ENCODE measurements at places on chromosomes 3 and 15.

DNA sequence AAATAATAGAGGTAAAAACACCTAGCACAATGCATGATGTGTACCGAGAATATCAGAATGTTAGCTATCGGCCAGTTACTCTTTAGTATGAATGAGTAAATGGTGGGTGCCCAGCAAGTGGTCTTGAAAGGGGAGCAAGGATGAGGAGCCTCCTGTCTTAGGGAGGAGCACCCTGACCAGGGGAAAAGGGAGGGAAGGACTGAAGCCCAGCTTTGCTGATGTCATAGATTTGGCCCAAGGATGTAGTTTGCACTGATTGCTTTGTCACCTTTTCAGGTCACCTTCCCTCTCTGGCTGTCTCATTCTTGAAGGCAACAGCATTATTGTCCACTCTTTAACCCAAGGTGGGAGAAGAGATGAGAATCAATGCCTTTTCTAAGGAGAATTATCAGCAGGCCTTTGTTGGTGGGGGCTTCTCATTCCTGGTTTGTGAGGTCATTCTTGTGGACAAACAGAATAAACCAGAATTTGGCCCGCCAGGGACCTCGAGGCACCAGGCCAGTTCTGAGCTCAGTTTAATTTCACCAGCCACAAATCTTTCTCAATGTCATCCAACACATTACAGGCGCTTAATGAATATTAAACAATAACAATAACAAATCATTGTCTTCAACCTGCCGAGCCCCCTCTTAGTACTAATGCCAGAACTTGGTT is 231.3 kb downstream of the VPS13C start:
- DNase-seq, result no peak

GRCh38 chr3:64238971-64239667 is 13.9 kb upstream of the PRICKLE2 start:
- DNase-seq, result no peak

DNA sequence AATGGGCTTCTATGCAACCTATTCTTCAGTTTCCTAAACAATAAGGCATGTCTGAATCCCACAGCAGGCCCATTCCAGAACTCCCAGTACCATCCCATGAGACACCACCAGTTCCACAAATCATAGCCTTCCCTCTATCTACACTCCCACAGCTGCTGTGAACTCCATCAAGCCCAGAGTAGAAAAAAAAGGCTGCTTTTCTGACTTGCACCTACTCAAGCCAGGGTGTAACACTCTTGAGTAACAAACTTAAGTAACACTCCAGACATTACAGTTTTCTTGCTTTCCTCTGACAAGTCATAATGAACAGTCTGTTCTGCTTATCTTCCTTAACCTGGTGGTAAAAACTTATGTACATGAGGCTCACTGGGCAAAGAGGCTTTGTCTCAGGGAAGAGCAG is 283.1 kb downstream of the NFKBIZ start:
- no peak for DNase-seq

GRCh38 chr15:42490671-42491538 is at the start of gene ZNF106:
TSS of gene ZNF106 (minus strand) at chr15:42491141. CDS start at chr15:42472289, 18,852 bp downstream.
- DNase-seq, result peak; percentile 95

- no peak for DNase-seq
These were observed 1.2 kb downstream of the CPA3 start for GRCh38 chr3:148866261-148866660.

GRCh38 chr3:129476586-129476985 is 36.6 kb downstream of the IFT122 start:
- no peak for DNase-seq

DNA sequence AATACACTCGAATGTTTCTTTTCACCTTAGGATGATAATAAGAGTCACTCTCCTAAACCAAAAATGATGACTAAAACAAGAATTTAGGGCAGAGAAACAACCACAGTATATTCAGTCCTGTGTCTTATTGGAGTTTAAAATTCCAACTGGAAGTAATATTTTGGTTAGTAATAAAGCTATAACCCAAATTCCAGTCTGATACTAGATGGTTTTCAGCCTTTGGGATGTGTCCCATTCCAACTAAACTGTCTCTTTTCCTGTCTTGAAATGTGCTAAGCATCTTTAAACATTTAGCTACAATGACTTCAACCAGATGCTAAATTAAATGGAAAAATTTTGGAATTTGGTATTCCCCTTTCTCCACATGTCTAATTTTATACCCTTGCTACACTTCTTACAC is 510.0 kb downstream of the ROBO1 start:
- no peak for DNase-seq

GRCh38 chr3:53193466-53194209 is 32.6 kb downstream of the PRKCD start:
- DNase-seq, result peak; percentile 28

- no peak for DNase-seq
These were observed 171.9 kb downstream of the CACNA2D3 start for GRCh38 chr3:54294214-54294613.

GRCh38 chr3:15499536-15499935 is 22.0 kb downstream of the COLQ start:
- DNase-seq, result no peak

GRCh38 chr15:69610277-69610676 is 157.7 kb downstream of the RPLP1 start:
- DNase-seq, result no peak

DNA sequence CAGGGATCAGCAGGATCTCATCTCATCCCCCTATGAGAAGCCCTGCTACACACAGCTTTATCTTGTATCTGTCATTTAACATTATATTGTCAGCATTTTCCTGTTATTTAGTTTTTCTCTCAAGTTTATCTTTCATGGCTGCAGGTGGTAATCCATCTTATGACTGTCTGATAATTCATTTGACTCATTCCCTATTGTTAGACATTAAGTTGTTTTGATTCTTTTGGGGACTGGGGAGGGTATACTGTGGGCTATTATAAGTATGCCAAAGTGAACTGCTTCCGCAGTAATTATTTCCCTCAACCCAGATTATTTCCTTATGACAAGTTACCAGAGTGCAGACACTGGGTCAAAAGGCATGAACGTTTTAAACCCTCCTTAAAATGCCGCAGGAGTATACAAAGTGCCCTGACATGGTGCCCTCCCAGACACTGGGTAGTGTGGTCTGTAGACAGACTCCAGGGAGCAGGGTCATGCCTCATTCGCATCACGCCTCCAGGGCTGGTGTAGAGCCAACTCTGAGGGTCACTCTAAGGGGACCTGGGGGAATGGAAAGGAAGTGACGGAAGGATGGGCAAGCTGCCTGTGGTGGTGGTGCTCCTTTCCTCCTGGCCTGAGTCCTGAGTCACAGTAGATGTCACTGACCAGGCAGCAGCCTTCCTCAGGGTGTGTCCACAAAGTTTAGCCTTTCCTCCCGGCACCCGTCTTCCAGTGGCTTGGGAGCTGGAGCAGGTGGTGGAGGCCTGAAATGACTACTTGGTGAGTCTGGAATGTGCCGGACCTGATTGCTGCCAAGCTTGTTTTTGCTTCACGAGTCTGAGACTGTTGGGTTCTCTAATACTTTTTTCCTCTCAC is 11.6 kb downstream of the GPR160 start:
- no peak for DNase-seq

DNA sequence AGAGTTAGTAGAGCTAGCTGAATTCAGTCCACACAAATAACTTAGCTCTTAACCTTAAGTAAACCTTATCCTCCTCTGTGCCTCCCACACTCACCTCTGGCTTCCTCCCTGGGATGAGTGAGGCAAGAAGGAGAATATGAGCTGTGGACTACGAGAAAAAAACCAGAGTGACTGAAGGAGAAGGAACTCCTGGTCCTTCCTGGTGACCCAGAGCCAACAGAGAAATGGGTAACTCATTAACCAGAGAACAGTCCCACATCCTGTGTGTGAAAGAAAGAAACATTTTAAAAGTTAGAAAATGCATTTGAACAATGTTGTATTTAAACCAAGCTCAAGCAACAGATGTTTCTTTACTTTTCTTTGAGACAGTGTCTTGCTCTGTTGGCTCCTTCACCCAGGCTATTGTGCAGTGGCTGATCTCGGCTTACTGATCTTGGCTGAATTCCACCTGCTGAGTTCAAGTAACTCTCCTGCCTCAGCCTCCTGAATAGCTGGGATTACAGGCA is 27.5 kb upstream of the FAM81A start:
- no peak for DNase-seq

- DNase-seq, result no peak
These were observed 85.3 kb downstream of the PCSK6 start for GRCh38 chr15:101404245-101404644.

- peak; percentile 50 for DNase-seq
These were observed 175.2 kb downstream of the MEGF11 start for GRCh38 chr15:66078196-66078928.

DNA sequence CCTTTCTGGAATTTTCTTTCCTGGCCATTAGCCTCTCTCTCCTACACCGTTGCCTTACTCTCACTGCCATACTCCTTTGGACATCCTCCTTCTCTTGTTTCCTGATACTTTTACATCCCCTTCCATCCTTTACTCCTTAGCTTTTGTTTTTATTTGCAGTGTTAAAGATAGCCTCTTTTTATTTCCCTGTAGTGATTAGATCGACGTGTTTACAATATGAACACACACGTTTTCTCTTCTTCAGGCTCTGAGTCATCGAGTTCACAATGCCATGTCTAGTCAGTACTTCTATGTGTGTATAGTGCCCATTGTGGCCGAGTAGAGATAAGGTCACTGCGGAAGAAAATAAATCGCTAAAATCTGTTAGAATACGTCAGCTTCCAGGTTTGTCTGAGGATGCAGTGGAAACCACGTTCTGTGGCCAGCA is 208.5 kb downstream of the LPP start:
- no peak for DNase-seq

- no peak for DNase-seq
These were observed 40.0 kb upstream of the PLCL2 start for GRCh38 chr3:16844791-16845190.

GRCh38 chr3:140219291-140219690 is 284.3 kb downstream of the CLSTN2 start:
- no peak for DNase-seq

GRCh38 chr3:41975416-41976103 is 13.7 kb upstream of the ULK4 start:
- DNase-seq, result no peak

DNA sequence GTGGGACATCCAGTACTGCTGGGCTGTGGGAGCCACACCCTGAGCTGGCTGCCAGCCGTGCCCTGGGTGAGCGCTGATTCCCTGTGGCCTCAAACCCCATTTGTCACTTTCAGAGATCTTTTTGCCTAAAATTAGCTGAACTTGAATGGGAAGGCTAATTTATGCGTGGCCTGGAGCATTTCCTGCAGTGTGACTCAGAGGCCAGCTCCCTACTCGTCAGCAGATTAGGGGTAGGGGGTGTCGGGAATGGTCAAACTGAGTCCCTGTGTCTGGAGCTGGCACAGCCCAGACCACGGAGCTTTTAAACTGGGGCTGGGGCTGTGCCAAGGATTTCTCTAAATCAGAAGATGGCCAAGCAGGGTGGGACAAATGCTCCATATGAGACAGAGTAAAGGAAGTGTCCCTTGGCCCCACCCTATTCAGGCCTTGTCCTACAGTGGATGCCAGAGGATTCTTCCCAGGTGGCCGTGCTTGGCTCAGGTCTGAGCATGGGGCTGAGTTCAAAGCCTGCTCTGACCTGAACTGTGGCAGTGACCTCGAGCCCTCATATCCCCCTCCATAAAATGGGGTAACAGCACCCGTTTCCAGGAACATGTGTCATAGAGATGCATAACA is 59.7 kb downstream of the ATP2B2 start:
- no peak for DNase-seq

DNA sequence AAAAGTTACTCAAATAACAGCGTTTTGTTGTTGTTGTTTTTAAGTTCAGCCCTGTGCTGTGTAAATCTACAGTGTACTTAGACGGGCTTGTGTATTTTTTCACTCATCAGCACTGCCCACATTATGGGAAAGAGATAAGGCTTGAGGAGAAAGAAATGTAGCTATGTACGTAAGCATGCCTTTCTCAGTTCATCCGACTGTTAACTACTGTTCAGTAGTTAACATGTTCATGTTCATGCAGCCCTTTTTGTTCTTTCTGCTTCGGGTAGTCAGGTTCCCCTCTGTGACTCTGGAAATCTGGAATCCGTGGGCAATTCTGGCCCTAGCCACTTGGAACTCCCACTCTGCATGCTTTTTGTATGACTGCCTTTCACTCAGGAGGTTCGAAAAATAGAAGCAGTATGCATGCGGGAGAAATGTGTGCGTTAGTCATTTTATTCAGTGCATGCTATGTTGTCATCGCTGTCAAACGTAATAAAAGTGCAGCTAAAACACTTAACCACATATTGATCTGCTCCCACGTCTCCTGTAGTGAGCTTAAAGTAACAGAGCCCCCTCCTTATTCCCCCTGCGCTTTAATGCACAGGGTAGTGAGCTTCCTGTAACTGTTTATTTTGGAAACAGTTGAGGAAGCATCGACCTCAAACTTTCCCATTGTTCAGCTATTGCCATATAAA is 283.1 kb upstream of the NR2F2 start:
- DNase-seq, result no peak

DNA sequence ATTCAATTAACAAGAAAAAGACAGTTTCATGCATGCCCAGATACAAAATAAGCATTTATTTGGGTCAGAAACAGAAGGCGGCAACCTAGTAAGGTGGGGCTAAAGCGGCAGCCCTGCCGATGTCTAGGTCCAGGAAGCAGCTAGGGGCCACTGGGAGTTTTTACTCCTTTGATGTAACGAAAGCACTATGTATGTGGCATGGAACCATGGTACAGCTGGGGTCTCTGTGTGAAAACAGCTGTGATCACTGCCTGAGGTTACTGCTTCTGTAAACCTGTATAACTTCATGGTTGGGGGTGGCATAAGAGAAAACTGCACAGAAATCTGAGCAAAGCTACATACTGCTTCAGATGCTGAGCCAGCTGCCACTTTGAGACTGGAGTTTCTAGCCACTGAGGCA is 119.5 kb downstream of the ZNF280D start:
- DNase-seq, result no peak

DNA sequence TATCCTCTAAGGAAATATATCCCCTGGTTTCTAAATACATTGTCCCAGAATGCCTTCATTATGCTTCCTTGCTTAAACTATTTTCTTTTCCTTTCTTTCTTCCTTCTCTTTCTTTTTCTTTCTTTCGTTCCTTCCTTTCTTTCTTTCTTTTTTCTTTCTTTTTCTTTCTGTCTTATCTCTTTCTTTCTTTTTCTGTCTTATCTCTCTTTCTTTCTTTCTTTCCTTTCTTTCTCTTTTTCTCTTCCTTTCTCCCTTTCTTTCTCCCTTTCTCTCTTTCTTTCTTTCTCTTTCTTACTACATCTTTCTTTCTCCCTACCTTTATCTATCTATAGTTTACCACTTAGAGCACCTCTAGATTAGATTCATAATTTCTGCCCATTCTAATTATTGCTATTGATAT is 552.1 kb downstream of the PYDC2 start:
- DNase-seq, result no peak

Data from activated effector memory CD4-positive, alpha-beta T cell treated with anti-CD3 and anti-CD28 coated beads, Interleukin-2, amount 50 U/mL, for 16 hours (primary cell).